ENCODE measurements at places on chromosomes 12 and 14. TPM values are rescaled to one million over a fixed set of nuclear protein-coding genes. Genes with fewer than 3 reads are reported as not detected.

DNA sequence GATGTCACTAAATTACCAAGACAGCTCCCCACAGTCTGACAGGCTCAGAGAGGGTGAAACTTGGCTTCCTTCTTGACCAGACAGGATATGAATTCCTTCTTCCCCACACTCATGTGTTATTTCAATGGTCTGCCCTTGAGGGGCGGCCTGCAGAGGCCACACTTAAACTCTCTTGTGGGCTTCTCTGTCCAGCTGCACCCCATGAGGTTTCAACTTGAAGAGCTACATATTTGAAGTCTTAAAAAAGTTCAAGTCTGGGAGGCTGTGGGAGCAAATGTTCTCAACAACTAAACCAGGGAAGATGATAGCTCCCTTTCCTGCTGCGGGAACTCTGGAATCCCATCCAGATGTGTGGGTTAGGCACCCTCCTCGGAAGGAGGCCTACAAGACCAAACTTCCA lies 98.3 kb downstream of the TTC7B start:
- no peak for DNase-seq

DNA sequence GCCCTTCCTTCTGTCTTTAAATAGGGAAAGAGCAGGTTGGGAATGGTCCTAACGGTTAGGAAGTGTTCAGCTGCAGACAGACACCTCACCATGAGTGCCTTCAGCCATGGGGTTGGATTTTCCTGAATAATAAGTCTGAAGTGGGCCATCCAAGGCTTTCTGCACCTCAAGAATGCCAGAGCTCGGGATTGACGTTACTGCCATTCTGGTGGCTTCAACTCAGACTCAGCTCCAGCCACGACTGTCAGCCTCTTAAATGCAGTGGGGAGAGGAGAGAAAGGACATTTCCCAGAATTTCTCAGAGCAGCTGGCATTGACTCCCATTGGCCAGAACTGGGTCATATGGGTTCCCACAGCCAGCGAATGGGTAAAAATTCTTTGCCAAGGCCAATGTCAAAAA lies 363.4 kb downstream of the MED13L start:
- DNase-seq, result no peak

DNA sequence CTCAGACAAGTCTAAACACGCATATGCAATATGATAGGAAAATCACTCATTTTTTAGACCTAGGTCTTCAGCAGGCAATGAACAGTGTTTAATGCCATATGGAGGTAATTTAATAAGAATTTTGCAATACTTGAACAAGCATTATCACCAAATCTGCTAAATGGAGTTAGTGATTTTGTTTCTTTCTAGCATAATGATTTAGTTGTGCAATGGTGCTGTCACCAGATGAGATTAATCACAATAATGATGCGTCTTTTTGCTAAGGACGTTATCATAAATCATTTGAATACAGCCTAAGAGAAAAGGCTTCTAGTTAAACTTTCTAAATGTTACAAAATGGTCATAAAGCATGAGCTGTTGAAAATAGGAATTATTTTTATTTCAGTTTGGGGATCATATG lies 170.0 kb upstream of the SLC16A7 start:
- no peak for DNase-seq

CLEC2A gene
- not detected for total RNA-seq

DNA sequence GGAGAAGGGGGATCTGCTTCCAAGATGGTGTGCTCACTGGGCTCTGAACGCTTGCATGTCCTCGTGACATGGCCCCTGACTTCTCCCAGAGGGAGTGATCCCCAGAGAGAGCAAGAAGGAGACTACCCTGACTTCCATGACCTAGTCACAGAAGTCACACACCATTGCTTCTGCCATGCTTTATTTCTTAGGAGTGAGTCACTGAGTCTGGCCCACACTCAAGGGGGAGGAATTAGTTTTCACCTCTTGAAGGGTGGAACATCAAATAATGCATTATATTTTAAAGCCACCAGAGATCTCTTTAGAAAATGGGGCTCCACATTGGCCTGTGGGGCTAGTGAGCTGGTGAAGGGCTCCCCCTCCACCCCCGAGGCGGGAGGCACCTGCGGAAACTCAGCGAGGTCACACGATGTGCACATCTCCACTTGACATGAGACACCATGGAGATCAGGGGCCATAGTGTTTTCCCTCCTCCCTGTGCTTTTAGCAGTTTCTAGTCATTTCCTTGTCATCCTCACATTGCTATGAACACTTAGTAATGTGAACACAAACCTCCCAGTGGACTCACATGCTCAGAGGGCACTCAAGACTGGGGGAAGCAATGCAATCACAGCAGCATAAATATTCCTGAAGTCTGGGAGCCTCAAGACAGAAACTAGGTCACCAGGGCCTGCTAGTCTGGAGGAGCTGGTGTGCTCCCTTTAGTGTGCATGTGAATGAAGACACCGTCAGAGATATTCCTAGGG lies 87.4 kb upstream of the FZD10 start:
- DNase-seq, result no peak

- peak; percentile 65 for DNase-seq
Observed at GRCh38 chr12:117685110-117685926, 283.5 kb downstream of the KSR2 start.

ABCD2 gene
- total RNA-seq, result 15.2 TPM

GRCh38 chr12:90090929-90091651 lies 382.5 kb upstream of the ATP2B1 start:
- peak; percentile 45 for DNase-seq

ASIC1 gene
- total RNA-seq, result 4.5 TPM

- DNase-seq, result no peak
Observed at GRCh38 chr14:102873546-102874061, 48.9 kb upstream of the AMN start.

DNA sequence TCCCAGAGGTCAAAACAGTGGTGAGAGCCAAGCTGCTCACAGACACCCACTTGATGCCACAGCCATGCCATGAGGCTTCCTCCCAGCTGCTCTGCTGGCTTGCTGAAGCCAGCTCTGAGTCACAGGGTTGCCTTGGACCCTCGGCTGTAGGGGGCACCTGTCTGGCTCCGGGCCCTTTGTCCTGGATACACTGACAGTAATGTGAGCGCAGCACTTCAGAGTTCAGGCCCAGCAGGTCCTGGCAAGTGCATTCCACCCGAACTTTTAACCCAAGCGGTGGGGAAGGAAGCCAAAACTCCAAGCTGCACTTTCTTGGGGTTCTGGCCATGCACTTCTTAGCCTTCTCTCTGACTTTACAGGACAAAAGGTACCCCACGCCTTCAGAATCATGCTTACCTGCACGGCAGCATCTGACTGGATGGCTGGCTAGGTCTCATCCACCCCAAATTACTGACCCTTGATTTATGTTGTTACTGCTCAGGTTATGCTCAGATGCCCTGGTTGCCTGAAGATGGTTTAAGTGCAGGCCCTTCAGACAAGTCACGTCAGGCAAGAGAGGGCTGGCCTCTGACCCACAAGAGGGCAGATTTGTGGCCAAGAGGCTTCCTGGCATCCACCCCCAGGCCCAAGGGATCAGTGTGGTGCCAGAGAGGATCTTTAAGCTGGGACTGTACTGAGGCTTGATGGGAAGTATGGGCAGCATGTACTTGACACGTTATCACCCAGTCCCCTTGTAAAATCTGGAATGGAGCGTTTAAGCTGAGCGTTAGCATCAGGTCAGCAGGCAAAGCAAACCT lies 24.8 kb downstream of the SLC25A29 start:
- DNase-seq, result no peak

GRCh38 chr12:122527478-122527944 lies 462 bp downstream of the KNTC1 start:
- DNase-seq, result no peak

DNA sequence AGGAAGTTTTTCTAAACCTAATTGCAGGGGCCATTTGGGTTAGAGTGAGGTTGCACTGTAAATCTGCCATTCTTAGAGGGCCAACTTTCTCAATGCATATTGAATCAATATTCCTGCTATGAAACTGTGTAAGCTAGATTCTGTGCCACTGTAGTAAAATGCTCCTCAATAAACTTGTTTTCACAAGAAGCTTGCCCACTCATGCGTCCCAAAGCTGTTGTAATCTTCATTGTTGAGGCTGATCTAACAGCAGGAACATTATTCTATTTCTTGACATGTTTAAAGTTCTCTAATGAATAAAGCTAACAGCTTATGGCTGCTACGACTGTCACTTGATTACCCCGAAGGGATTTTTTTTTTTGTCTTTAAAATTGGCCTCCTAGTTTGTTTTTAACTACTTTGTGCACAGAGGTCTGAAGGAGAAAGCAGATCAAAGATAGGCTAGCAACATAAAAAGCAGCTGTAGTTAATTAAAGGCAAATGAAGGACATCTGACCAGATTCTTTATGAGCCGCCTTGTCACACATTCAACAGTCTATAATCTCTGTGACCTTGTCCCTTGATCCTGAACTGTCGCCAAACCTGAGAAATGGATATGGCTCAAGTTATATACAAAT lies 243.7 kb downstream of the PAX9 start:
- DNase-seq, result no peak

DNA sequence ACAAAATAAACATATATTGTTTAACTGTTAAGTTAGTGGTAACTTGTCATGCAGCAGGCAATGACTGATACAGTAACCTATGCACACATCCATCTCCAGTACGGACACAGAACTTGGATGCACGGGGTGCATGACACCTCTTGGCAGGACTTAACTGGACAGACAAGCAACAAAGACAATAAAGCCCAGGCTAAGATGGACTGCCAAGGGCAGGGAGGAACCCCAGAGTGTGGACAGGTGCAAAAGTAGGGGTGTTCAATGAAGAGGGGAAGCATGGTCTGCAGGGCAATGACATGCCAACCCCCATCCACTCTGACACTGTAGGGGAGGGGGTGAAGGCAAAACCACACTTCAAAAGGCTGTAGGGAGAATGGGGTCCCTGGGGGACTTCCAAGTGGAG lies 11.7 kb downstream of the SSH1 start:
- no peak for DNase-seq

GRCh38 chr14:84555493-84555892 lies 974.5 kb upstream of the FLRT2 start:
- no peak for DNase-seq

PRPH gene
- total RNA-seq, result 0.94 TPM

DNA sequence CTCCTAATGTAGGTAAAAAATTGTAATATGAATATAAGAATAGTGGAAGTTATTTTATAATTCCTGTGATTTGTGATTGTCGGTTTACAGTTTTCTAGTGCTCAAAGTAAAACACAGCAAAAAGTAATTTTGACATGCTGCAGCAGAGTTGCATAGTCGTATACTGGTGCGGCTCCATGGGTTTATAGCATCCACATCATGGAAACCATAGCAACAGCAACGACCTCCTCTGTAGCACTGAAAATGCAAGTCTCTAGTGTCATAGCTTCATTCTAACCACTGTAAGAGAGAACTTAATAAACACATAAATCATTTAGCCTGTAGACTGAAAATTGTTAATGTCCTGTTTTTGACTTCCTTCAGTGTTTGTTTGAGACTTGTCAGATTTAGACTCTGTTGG lies 574.3 kb downstream of the KCNH5 start:
- DNase-seq, result no peak

DNA sequence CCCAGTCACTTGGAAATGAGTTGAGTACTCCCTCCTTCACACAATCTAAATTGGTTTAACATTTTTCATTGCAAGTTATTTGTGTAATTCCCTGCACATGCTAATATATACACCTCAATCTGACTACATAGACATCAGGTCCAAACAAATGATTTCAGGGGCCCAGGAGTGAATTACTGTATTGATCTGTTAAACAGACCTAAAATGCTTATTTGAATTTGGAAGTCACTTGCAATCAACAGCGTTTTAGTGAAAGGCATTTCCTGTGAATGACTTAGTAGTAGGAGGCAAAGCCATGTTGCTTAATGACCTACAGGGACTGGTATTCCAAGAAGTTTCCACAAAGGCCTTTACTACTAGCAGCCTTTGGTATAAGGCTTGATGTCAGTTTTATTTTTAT lies 22.6 kb upstream of the SLC15A5 start:
- no peak for DNase-seq

RIPK3 gene
- 6.6 TPM for total RNA-seq

GRCh38 chr12:3252450-3252891 lies 175.3 kb downstream of the TSPAN9 start:
- peak; percentile 95 for DNase-seq

DNA sequence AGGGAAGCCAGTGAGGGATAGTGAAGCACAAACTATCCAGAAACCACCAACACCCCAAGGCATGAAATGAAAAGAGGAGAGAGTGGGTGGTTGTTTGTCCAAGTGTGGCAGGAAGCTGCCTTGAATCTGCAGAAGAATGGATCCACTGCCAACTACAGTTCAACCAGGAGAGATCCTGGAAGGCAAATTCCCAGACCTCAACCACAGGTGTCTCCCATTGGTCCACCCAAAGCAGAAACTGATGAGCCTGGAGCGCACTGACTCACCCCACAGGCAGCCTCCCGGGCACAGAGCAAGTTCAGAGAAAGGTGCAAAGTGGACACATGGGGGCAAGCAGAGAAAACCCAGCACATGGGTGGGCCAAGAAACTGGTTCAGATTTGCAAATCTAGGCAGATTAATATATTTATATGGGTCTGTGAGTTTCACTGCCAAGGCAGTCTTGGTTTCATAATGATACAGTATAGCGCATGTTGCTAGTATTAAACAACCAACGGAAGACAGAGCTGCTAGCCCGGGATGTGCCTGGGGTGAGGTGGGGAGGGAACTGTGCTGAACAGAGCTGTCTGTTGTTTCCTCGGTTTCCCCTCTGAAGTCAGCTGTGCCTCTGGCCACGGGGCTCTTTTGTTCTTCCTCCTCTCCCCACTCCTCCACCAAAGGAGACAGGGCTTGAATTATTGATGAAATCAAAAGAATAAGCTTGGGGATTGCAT lies 416.2 kb upstream of the CCDC196 start:
- DNase-seq, result no peak

DNA sequence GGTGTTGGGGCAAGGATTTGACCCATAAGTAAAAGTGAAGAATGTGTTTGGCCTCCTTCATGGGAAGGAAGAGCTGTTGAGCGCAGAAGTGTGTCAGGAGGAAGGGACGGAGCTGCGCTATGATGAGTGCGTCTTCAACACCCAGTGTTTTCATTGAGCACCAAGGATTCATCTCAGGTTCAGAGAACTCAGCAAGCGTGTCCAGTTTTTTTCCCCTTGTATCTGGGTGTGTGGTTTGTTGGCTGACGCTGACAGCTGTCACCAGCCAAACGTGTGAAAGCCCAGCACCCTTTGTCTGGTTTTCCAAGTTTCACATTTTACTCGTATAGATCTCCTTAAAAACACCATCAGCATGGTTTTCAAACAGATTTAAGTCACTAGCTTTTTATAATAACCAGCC lies 12.3 kb downstream of the EP400 start:
- DNase-seq, result no peak

GRCh38 chr14:28055008-28055407 lies 711.6 kb upstream of the FOXG1 start:
- no peak for DNase-seq

CRIP2 gene
- total RNA-seq, result 1,202 TPM

All from right cardiac atrium (tissue), 5 donors.